ENCODE measurements at places on chromosomes 7 and 10. TPM values are rescaled to one million over a fixed set of nuclear protein-coding genes. Genes with fewer than 3 reads are reported as not detected.

GRCh38 chr10:71748671-71749191 lies 24.6 kb downstream of the VSIR start:
- no peak for DNase-seq

The NPC1L1 gene
- polyA plus RNA-seq: 3.2 TPM

GRCh38 chr10:119221201-119221600 lies 13.8 kb downstream of the GRK5 start:
- no peak for DNase-seq

DNA sequence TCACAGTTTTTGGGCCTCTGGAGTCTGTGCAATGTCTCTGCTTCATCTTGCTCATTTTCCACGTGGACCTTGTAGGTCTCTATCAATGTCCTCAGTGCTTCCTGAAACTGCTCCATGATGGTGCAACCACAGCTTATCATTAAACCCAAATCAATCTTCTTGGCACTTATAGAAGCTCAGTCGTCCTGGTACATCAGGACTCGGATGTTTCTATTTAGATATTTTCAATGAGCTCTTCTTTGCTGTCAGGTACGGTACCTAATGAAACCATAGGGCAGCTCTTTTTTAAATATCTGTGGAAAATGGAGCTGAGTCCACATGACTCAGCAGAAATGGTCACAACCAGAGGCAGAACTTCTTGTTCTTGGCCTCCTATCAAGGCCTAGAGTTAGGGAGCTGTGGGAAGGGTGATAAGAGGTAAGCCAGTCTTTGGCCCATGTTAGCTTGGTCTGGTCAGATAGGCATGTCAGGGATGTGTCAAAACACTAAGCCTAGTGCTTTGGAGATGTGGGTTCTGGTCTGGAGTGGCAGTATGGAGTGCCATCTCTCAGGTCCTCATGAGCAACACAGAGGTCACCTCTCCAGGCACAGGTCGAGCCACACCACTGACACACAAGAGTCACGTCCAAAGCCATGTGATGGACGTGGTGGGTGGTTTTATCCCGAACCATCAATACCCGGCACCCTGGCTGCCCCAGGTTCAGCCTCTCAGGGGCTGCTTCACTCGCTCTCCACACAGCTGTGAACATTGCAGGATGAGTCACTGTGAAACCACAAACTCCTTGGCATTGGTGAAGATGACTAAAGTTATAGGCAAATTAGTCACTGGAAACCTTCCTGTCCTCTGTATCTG lies 87.0 kb downstream of the TBXAS1 start:
- DNase-seq: no peak

DNA sequence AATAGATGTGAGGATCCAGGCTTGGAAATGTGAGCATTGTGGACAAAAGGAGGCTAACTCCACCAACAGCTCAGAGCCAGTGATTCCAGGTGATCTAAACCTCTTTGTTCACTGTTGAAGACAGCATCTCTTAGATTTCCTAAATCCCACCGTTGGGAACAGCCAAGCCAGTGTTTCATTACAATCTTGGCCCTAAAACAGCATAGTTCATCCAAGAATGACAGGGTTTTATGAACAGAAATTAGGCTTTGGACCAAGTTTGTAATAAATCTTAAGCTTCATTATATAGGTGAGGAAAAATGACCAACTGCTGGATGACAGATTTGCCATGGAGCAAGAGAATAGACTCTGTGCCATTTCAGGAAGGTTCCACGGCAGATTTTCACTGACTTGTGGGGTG lies 65.8 kb downstream of the MTURN start:
- DNase-seq: no peak

The POLR2J2 gene
- polyA plus RNA-seq: 0.94 TPM

GRCh38 chr7:1691096-1691495 lies 21.0 kb downstream of the ELFN1 start:
- DNase-seq: no peak

DNA sequence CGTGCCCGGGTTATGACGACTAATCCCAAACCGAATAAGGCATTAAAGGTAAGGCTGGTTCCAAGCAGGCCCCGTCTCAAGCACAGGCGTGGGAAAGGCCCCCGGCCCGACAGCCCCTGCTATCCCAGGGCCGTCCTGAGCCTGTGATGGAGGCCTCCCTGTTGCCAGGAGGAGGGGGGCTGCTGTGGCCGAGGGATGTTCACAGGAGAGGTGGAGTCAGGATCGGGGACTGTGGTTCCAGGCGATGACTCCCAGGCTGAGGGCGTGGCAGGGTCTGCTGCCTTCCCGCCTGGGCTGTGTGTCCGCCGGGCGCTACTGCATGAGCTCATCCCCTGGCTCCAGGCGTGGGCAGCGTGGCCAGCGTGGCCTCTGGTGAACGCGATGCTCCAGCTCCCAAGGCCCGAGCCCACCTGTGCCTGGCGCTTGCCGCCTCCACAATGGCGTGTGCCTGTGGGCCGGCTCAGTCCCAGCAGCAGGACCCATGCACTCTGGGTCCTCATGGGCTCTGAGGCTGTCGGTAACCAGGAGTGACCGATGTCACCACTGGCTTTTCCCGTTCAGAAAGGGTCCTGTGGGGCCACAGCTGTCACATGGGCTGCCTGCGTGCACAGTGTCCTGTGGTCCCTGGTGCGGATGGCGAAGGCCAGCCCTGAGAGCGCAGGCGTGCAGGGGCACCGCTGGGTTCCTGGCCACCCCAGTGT lies 8.8 kb downstream of the MAFK start:
- DNase-seq: no peak

- DNase-seq: no peak
These were observed 5.2 kb upstream of the HTR7 start for GRCh38 chr10:90862908-90863514.

DNA sequence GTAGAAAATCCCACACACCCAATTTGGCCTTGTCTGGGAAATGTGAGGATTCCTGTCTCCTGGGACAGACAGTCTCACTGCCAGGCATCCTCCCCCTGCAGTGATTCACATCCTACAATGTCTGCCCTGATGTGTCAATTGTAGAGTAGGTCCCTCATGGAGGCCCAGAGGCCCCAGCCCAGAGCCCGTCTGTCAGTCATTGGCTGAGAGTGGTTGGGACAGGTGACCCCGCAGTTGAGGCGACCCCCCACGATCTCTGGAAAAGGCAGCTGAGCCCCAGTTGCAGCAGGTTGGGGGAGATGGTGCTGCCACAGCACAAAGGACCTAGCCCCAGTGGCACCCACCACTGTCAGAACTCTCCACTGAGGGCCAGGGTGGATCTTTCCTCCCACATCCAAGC lies 84.3 kb upstream of the INSIG1 start:
- DNase-seq: no peak

DNA sequence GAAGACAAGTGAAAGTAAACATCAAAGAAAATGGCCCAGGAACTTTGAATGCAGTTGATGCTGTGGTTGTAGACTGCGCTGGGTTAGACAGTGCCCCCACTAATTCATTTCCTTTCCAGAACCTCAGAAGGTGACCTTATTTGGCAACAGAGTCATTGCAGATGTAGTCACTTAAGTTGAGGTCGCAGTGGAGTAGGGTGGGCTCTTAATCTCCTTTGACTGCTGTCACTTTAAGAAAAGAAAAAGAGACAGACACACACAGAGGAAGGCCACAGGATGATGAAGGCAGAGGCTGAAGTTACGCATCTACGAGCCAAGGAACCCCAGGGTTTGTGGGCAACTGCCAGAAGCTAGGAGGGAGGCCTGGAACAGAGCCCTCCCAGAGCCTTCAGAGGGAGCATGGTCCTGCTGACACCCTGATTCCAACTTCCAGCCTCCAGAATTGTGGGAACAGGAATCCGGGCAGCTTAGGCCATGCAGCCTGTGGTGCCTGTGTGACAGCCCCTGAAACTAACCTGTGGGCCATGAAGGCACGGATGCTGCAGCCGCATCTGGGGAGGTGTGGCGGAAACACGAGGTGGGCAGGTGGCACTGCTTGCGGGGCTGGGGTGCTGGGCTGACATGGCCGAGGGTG lies 107.6 kb downstream of the PRKAG2 start:
- no peak for DNase-seq

The GIMAP7 gene
- 11.4 TPM for polyA plus RNA-seq

DNA sequence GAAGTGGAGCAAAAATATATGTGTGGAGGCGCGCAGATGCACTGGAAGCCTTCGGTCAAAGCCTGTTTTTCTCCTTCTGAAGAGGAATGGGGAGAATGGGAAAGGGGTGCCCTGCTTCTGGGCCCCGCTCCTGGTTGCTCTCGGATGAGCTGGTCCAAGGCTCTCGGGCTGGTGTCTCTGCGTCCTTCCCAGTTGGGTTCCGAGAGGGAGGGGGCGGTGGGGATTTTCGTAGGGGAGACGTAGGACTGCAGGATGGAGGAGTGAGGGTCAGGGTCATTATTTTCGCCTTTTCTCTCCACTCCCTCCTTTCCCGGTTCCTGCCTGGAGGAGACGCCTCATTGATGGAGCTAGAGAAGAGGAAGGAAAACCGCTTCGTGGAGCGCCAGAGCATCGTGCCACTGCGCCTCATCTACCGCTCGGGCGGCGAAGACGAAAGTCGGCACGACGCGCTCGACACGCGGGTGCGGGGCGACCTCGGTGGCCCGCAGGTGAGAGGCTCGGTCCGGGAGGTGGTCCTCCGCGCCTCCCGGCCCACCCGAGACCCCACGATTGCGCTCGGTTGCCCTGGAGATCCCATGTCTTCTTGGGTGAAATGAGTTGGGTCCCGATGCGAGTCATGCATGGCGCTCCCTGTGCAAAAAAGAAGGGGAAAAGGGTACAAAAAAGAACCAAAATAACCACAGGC lies 790 bp downstream of the ADAM22 start:
- DNase-seq: no peak

DNA sequence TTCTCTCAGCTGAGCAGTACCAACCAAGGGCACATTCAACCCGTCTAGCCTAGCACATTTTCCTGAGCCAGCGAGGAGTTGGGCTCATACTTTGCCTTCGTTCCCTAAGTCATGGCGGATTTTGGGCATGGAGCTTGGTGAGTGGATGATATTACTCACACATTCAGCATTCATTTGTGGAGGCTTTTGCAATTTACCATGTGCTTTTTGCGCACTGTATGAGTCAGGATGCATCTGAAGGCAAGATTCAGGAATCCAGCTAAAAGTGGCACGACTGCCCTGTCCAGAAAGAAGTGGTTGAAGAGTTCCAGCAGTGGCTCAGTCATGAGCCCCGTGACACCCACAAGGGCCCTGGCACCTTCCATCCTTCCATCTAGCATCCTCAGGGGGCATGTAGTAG lies 24.2 kb upstream of the MGMT start:
- DNase-seq: no peak

DNA sequence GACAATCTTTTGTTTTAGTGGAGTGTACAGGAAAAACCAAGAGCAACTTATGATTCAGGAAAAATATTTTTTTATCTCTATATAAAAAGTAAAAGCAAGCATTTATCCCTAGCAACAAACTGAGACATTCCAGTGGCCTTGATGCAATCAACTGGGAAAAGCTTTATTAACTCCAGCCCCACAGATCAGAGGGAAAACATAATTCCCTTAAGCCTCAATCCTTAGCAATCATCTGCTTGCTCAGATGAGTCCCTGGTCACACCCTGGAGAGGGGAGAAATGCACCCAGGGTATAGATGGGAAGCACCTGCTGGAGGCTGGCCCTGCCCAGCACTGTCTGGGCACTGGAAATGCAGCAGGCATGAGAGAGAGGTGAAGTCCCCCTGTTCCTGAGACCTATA lies 636.6 kb downstream of the TNS3 start:
- DNase-seq: no peak

- DNase-seq: no peak
These were observed 20.7 kb downstream of the ABI1 start for GRCh38 chr10:26839966-26840627.

The TMEM196 gene
- not detected for polyA plus RNA-seq

The MORN4 gene
- 19.5 TPM for polyA plus RNA-seq

The GHRHR gene
- polyA plus RNA-seq: 0.23 TPM

The TACC2 gene
- 52.9 TPM for polyA plus RNA-seq

GRCh38 chr10:69759641-69760040 lies 42.1 kb upstream of the COL13A1 start:
- no peak for DNase-seq

- no peak for DNase-seq
These were observed 154.8 kb downstream of the CHN2 start for GRCh38 chr7:29349362-29349761.

DNA sequence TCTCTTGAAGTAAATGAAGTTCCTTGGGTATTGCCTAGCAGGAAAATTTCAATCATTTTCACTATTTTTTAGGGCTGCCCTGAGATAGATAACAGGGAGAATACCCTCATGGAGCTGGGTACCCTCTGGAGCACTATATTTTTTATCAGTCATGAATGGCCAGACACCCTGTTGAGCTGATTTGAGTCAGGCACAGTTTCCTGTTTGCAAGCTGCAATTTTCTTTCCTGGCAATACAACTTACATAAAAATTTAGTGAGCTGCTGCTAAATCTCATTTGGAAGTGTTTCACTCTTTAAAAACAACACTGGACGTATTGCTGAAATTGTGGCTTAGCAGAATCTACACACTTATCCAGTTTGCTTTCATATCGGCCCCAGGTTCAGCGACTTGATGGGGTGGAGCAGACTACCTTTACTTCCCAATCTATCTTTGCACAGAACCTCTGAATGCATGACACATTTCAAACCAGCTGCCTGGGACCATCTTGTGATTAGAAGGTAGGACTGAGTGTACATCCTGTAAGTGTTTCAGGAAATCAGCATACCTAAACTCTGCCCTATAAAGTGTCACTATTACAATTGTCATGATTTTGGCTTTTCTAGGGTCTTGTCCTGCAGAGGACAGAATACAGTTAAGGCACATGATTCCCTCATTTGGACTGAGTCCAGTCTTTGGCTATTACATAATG lies 125.7 kb upstream of the FAM3C start:
- no peak for DNase-seq

GRCh38 chr7:28002638-28003037 lies 178.0 kb downstream of the JAZF1 start:
- DNase-seq: no peak

- no peak for DNase-seq
These were observed 37.4 kb downstream of the VCL start for GRCh38 chr10:74035303-74035702.

The EEPD1 gene
- polyA plus RNA-seq: 6.8 TPM

DNA sequence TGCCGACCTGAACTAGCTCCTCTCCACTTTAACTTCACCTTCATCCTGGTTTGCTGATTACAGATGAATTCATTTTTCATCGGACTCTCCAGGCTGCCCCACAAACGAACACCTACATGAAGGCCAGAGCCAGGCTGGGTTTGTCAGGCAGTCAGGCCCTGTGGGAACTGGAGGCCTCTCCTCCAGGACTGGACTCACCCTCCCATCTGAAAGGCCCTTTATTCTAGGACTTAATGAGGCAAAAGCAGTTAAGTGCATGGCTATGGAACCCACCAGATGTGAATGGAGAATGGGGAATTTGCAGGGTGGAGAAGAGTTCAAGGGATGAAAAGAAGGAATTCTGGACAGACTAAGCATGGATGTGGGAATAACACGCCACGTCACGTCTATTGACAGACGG lies 170.8 kb downstream of the ARHGAP12 start:
- DNase-seq: no peak

DNA sequence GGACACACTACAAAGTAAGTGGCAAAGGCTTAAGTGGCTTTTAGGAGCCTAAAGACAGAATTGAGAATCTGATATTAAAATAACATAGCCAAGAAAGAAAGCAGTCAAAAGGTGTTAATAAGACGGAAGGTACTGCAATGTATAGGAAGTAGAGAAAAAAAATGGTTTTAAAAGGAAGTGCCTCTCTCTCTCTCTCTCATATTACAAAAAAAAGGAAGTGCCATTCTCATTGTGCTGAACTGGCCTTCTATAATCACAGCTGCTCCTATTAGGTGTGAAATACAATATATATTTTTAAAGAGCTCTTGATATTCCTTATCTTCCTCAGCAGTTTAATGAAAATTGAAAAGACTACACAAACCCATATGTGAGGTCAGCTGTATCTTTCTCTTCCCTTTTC lies 199.4 kb upstream of the NPVF start:
- no peak for DNase-seq

- no peak for DNase-seq
These were observed 59.7 kb downstream of the TFAM start for GRCh38 chr10:58444876-58445275.

Data from left renal pelvis (tissue), 4 donors.